ENCODE measurements at places on chromosomes 5 and 9. TPM values are rescaled to one million over a fixed set of nuclear protein-coding genes. Genes with fewer than 3 reads are reported as not detected.
A peak's percentile ranks its signal among the peaks of the same experiment; 100 is the strongest.

- H3K27me3 ChIP-seq: no peaks in the 10 kb centered on the region
- no peaks in the 10 kb centered on the region for H3K36me3 ChIP-seq
- no peak overlapping the region for H3K4me3 ChIP-seq
- H3K4me1 ChIP-seq: no peaks in the 10 kb centered on the region
Observed at GRCh38 chr5:116025866-116026265, 6.4 kb upstream of the ARL14EPL start.

DNA sequence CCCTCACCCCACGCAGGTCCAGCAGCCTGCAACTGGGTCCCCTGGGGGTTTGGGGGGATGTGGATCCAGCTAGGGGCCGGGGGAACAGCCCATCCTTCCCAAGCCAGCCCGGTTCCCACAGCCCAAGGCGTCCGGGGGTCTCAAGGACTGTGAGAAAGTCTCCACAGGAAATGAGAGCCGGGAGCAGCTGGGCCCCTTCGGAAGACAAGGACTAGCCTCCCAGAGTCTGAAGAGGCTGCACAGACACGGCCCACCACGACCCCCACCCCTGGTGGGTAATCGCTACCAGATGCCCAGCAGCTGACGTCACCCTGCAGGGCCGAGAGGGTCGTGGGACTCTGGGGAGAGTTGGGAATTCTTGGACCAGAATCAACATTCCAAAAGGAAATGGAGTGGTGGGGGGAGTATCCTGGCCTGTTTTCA is 10.5 kb downstream of the SH2D3C start:
- no peaks in the 10 kb centered on the region for H3K36me3 ChIP-seq
- peaks cover 36% of the 10 kb centered on the region for H3K4me1 ChIP-seq
- no peak for DNase-seq
- H3K27me3 ChIP-seq: no peaks in the 10 kb centered on the region
- peak overlapping the region; percentile 20 for H3K4me3 ChIP-seq
- H3K27ac ChIP-seq: peak overlapping the region; percentile 71

GRCh38 chr9:96383165-96383942 is at the start of gene SLC35D2:
SLC35D2 (minus strand) TSS chr9:96383711; CDS start chr9:96383634, 77 bp downstream.
- H3K27me3 ChIP-seq: no peaks in the 10 kb centered on the region
- H3K4me1 ChIP-seq: peaks cover 35% of the 10 kb centered on the region
- peaks cover 4% of the 10 kb centered on the region for H3K36me3 ChIP-seq
- H3K4me3 ChIP-seq: peak within 1 kb of the TSS; percentile 79

DNA sequence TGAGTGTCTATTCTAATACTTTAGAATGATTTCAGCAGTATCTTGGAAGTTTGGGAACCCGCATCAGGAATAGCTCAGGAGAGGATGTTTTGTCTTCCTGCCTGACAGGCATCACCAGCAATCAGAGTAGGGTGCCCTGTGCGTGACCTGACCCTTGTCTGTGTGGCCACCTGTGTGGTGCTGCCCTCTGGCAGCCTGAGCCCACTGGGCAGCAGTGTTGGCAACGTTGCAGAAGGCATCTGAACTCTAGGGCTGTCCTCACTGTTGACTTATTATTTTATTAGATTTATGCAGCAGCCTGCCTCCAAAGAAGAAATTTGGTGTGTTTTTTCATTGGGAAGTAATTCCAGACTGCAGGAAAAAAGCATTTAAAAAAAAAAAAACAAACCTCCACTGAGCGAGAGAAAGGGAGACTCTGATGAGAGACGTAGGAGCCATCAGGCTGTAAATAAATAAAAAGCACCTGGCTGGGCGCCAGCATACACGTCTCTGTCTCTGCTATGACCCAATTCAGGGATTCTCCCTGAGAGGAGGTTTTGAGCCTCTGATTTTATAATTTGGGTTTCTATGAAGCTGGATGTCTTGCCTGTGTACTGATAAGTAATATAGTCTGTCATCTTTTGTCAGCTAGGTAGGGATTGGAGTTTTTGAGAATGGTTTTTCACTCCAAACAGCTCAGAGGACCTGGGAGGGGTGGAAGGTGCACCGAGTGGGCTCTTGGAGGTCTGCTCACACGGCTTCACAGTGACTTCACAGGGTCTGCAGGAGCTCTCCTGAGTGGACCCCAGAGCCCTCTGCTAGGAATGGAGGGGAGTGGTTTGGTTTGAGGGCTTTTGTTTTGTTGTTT is 49.0 kb downstream of the FAM78A start:
- H3K36me3 ChIP-seq: peaks cover 55% of the 10 kb centered on the region
- no peak overlapping the region for H3K4me3 ChIP-seq
- peaks cover 17% of the 10 kb centered on the region for H3K4me1 ChIP-seq
- no peaks in the 10 kb centered on the region for H3K27me3 ChIP-seq
- H3K27ac ChIP-seq: no peak overlapping the region

DNA sequence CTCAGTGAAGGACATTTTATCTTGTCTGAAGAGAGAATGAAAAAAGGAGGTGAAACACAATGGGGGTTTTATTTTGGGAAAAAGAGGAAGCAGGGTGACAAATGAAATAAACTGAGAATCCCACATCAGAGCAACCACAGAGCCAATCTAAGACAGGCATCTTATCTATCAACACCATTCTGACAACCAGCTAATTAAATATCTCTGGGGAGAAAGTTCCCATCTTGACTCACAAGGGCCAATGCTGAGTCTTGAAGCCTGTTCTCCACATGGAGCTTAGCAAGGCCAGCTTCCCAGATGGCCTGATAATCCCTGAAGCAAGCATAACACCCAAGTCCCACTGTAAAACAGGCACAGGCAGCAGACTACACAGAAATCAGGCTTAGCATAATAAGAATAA is 30.4 kb downstream of the DPYSL3 start:
- no peaks in the 10 kb centered on the region for H3K36me3 ChIP-seq
- peak; percentile 74 for DNase-seq
- peak overlapping the region; percentile 54 for H3K27ac ChIP-seq
- no peak overlapping the region for H3K4me3 ChIP-seq
- H3K27me3 ChIP-seq: no peaks in the 10 kb centered on the region

DNA sequence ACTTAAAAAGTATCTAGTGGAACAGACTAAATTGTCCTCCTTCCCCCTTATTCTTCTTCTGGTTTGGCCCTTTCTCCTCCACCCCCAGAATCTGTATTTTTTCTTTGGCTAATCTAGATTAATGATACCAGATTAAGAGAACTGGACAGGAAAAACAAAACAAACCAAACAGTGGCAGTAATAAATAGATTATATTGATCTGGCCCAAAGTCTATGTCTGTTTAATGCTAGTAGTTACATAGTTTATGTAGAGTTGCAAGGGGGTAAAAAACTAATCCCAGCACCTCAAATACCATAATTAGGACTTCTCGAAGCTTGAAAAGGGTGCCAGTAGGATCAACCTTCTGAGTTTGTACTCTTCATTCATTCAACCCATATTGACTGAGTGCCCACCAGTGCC is 104.5 kb downstream of the ARL15 start:
- no peaks in the 10 kb centered on the region for H3K4me1 ChIP-seq
- DNase-seq: no peak
- no peak overlapping the region for H3K4me3 ChIP-seq
- no peaks in the 10 kb centered on the region for H3K36me3 ChIP-seq
- H3K27ac ChIP-seq: no peak overlapping the region
- H3K27me3 ChIP-seq: no peaks in the 10 kb centered on the region

- H3K4me3 ChIP-seq: no peak overlapping the region
- no peaks in the 10 kb centered on the region for H3K36me3 ChIP-seq
- no peaks in the 10 kb centered on the region for H3K4me1 ChIP-seq
- H3K27ac ChIP-seq: no peak overlapping the region
- H3K27me3 ChIP-seq: no peaks in the 10 kb centered on the region
Observed at GRCh38 chr5:99331061-99331460, 402.3 kb upstream of the CHD1 start.

DNA sequence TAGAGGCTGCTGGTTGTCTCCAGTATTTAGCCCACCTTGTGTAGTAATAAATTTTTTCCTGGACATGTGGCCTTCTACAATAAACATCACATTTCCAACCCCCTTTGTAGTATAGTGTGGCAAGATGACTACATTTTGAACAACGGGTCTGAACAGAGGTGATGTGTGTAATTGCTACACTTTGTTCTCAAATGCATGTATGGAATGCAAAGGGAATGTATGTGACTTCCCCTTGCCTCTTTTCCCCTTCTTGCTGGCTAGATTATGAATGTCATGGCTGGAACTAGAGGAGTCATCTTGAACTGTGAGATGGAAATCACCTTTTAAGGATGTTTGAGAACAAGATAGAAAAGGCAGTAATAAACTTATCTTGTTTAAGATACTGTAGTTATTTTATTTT is 54.5 kb downstream of the PRR16 start:
- no peak for DNase-seq
- H3K36me3 ChIP-seq: no peaks in the 10 kb centered on the region
- H3K27ac ChIP-seq: no peak overlapping the region
- H3K27me3 ChIP-seq: no peaks in the 10 kb centered on the region
- H3K4me1 ChIP-seq: no peaks in the 10 kb centered on the region

GRCh38 chr5:14107536-14107935 is 35.6 kb upstream of the TRIO start:
- DNase-seq: no peak
- no peaks in the 10 kb centered on the region for H3K36me3 ChIP-seq
- H3K4me1 ChIP-seq: no peaks in the 10 kb centered on the region
- H3K4me3 ChIP-seq: no peak overlapping the region
- no peak overlapping the region for H3K27ac ChIP-seq

DNA sequence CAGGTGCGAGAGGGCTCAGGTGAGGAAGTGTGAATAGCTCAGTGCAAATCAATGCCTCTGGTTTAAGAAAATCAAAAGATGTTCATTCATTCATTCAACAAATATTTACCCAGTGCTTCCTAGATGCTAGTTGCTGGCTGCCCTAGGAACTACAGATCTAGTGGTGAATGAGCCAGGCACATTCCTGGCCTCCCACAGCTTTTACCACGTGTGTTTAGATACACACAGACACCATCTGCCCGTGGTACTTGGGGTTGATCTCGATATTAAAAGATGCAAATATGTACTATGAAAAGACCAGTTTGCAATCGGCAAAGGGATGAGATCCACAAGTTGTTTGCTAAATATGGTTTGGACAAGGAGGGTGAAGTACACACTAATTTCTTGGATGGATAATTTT is 78.2 kb downstream of the GTF3C4 start:
- H3K4me3 ChIP-seq: no peak overlapping the region
- no peak overlapping the region for H3K27ac ChIP-seq
- H3K4me1 ChIP-seq: peaks cover 10% of the 10 kb centered on the region
- H3K36me3 ChIP-seq: no peaks in the 10 kb centered on the region

GRCh38 chr5:95524423-95524822 is 30.4 kb downstream of the SKIC3 start:
- H3K4me3 ChIP-seq: no peak overlapping the region
- no peak overlapping the region for H3K27ac ChIP-seq
- DNase-seq: no peak
- no peaks in the 10 kb centered on the region for H3K4me1 ChIP-seq
- peaks cover 9% of the 10 kb centered on the region for H3K36me3 ChIP-seq

GRCh38 chr9:13082796-13083195 is 196.7 kb downstream of the MPDZ start:
- H3K4me3 ChIP-seq: no peak overlapping the region
- no peaks in the 10 kb centered on the region for H3K36me3 ChIP-seq
- DNase-seq: no peak
- no peak overlapping the region for H3K27ac ChIP-seq
- no peaks in the 10 kb centered on the region for H3K4me1 ChIP-seq
- no peaks in the 10 kb centered on the region for H3K27me3 ChIP-seq

DNA sequence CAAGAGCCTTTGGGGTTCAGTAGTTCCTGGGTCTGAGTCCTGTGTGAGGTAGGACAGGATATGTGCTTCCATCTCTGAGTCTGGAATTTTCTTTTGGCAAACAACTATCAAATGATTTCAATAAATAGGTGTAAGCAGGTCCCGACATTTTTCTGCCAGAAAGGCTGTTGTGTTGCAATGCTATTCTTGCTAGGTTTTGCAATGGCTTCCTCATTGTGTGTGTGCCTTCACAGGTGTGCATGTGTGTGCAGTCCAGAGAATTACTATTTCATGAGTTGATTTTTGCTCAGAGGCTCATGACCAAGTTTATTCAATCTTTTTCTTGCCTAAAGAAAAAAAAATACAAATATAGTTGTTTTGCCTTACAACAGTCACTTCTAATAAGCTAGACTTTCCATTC is 64.5 kb upstream of the FRRS1L start:
- DNase-seq: no peak
- no peaks in the 10 kb centered on the region for H3K27me3 ChIP-seq
- H3K36me3 ChIP-seq: no peaks in the 10 kb centered on the region
- H3K27ac ChIP-seq: no peak overlapping the region

GRCh38 chr9:78927099-78927940 is 630.4 kb downstream of the PSAT1 start:
- DNase-seq: no peak
- no peaks in the 10 kb centered on the region for H3K36me3 ChIP-seq
- no peaks in the 10 kb centered on the region for H3K27me3 ChIP-seq

GRCh38 chr5:138610415-138610917 is 35.3 kb upstream of the HSPA9 start:
- no peaks in the 10 kb centered on the region for H3K36me3 ChIP-seq
- peak overlapping the region; percentile 27 for H3K27ac ChIP-seq
- peak overlapping the region; percentile 38 for H3K4me3 ChIP-seq
- H3K27me3 ChIP-seq: no peaks in the 10 kb centered on the region
- peaks cover 27% of the 10 kb centered on the region for H3K4me1 ChIP-seq
- no peak for DNase-seq

DNA sequence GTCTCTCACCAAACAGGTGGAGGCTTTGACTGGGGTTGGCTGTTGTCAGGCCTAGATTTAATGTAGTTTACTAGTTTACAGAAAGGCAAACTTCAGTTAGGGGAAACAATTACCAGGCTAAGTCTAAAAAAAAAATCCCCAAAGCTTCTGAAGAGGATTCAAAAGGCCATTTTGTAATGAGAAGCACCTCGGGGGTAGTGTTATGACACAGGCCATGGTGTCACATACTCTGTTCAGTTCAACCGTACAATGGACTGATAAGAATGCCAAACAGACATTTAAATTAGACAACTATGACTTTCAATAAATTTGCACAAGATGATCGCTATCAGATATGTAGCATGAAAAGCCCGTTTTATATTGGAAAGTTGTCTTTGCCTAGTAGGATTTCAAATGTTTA is 120.1 kb upstream of the PCA3 start:
- H3K4me3 ChIP-seq: no peak overlapping the region
- H3K4me1 ChIP-seq: peaks cover 16% of the 10 kb centered on the region
- H3K27ac ChIP-seq: no peak overlapping the region
- no peak for DNase-seq
- peaks cover 30% of the 10 kb centered on the region for H3K36me3 ChIP-seq

DNA sequence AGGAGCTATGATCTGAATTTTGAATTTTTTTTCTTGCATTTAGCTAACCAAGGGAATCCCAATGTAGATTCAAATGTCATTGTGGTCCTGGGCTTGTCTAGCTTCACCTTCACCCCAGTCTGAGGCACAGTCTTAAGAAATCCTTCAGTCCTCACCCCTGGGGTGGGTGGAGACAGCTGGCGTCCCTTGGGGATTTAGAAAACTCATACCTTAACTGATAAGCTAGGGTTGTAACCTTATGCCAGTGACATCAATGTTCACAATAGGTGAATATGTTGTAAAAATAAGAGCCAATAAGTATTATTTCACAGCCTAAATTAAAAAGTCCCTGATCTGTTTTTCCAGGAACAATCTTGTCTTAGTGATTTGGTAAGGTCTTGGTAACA is 4.6 kb downstream of the ISOC1 start:
- H3K4me1 ChIP-seq: peaks cover 71% of the 10 kb centered on the region
- no peaks in the 10 kb centered on the region for H3K36me3 ChIP-seq
- H3K4me3 ChIP-seq: peak overlapping the region; percentile 82
- peak overlapping the region; percentile 94 for H3K27ac ChIP-seq

Gene SH3RF2
- 2.1 TPM for total RNA-seq

Gene ANKRD34B
- total RNA-seq: not detected

Gene DAB2IP
- 54.4 TPM for total RNA-seq

Gene PCSK1
- not detected for total RNA-seq

Gene PLAC8L1
- not detected for total RNA-seq
